T1000 (cell line): ENCODE measurements at places on chromosomes 2 and 18.

DNA sequence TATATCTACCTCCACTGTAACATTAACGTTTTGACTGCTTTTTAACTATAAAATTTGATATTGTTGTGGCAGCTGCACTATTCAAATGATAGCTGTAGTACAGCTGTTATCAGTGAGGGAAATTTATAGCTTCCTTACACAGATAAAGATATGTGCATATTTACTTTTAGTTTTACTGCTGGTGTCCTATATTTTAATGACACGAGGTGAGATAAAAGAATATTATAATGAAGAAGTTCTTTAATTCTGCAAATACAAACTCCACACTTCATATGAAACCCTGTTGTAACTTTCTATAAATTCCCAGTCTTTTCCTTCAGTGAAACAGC, 427.8 kb upstream of the ZEB2 start:
- no peak for DNase-seq

DNA sequence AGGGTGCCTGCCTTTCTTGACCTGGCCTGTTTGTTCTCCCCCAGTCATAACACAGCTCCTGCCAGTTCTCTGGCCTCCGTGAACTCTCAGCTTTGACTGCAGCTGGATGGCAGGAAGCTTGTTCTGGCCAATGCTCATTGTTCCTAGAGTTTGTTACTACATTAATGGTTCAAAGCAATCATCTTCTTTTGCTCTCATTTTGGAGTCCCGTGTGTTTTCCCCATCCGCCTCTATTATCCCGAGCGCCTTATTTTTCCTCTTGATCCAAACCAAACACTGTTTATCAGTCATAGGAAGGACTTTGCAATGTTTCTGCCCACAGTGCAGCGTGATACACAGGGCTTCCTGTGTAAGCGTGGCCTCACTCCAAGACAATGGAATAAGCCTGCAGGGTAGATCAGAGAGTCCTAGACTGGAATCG, 184.3 kb upstream of the APCDD1 start:
- no peak for DNase-seq

DNA sequence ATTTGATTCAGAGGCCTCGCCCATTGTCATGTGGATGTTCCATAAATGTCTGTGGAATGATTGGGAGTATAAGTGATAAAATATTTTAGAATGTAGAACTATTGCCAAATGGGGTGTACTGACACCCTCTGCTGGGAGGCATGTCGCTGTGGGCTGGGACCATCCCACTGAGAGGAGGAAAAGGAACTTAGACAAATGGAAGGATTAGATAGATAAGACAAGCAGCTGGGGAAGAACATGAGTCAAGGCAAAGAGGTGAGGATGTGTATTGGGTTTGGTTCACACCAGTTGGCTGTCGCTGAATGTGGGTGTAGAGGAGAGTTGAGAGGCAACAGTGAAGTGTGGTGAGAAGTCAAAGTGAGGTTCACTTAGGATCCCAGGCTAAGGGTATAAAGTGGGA, 4.0 kb downstream of the C2orf74 start:
- no peak for DNase-seq

DNA sequence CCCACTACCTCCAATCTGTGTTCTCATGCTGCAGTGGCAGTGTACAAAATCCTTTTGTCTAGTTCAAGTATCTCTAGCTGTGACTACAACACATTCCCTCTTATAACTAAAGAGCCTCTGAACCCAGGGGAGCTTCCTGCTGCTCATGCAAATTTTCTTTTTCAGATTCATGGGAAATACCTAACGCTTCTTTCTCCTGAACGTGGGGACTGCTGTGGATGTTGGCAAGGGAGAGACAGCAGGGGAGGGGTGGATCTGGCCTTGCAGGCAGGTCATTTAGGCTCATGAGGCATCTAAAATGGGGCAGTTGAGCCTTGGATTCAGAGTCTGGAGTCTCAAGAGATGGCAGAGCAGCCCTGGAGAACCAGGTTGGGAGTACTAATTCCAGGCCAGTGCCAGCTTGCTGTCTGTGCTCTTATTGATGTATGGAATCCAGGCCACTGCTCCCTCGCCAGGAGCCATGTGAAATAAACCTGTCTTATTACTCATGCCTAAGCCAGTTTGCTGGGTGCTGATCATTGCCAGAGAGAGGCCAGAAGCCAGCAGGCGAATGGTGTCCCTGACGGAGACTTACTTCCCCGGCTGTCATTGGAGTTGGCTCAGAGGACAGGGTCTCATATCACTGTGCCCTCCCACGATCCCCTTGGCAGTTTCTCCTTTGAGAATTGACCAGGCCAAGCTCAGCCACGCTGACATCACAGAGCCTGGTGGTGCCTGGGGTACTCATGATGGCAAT, 29.2 kb upstream of the TNP1 start:
- no peak for DNase-seq

GRCh38 chr18:5173236-5173635, 23.8 kb downstream of the AKAIN1 start:
- DNase-seq: no peak

DNA sequence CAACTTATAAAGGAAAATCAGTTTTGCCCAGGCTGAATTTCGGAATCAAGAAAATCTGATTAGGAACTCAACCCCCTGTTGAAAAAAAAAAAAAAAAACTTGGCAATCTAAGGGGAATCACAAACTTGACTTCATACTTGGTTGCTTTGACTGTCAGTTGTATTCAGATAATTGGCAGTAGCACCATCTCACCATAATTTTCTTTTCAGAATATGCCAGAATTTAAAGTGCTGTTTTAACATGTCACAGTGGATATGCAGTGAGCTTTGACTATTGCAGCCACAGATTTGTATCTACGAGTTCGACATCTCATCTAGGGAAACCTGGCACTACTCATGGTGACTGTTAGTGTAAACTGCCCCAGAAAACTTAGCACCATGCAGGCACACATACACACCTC, 761.4 kb upstream of the KLHL29 start:
- DNase-seq: no peak
